ENCODE measurements at places on chromosomes 12 and 14.

- DNase-seq, result no peak
Measured at GRCh38 chr12:47343684-47344567, 264.2 kb upstream of the AMIGO2 start.

- no peak for DNase-seq
Measured at GRCh38 chr14:68849416-68849815, 56.5 kb upstream of the ZFP36L1 start.

DNA sequence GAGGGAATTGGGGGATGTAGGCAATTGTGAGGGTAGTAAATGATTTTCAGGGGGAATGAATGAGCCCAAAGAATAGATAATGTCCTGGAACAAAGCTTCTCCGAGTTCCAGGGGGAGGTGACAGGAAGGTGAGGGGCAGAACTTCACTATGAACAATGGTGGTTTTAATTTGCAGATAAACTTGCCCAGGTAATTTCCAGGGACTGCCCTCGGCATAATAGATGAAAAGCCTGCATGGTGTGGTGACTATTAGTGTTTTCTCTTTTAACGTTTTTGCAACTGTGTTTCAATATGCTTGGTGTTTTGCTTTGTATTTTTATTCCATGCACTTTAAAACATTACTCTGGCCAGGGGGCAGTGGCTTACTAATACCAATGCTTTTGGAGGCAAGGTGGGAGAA is 325.2 kb upstream of the RGS6 start:
- DNase-seq, result no peak

- DNase-seq, result no peak
Measured at GRCh38 chr14:33774723-33775470, 176.0 kb downstream of the EGLN3 start.

DNA sequence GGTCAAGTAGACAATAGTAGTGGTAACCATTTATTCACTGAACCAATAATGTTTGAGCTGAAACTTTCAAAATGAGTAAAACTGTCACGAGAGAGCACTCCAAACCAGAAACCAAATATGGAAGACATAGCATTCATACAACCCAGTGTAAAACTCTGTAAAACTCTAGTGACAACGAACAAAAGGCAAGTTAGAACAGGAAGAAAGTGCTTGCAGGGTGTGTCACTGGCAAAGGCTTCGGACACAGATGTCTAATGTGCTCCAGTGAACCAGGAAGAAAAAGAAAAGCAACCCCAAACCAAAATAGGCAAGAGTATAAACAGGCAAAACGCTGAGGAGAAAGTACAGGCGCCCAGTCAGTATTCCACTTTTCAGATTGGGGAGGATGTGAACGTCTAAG is 79.3 kb upstream of the FZD10 start:
- no peak for DNase-seq

DNA sequence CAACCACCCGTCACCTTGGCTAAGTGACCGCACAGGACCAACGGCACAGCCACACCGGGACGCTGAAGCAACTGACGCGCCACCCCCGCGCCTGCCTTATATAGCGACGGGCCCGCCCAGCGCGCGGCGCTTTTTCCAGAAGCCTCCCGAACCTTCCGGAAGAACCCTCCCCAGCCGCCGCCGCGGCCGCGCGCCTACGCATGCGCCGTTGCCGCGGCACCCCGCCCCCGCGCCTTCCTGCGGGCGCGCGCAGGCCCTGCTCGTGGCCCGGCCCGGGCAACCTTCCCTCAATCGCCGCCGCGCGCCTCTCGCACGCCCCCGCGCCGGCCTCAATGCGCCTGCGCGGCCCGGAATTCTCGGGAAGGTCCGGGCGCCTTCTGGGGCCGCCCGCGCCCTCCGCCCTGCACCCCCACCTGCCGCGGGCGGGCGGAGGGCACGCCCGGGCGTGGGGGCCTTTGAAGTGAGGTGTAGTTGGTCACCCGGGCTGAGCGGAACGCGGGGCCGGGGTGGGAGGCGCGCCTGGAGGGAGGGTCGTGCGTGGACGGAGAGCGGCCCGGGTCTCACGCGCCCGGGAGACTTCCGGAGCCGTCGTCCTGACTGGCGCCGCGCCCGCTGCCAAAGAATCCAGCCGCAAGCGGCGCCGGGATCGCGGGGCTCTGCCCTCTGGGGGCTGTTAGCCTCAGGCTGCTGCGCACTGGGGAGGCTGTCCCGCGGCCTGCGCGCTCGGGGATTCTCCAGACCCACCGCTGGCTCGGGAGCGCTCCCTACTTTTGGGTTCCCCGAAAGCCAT is at the start of gene HSP90AA1:
Gene HSP90AA1 (minus strand): TSS at position 73 of the 790 bp plus-strand sequence. CDS start 666 bp downstream, outside the sequence.
- DNase-seq, result peak; percentile 91

- DNase-seq, result no peak
Measured at GRCh38 chr12:128583453-128583852, 240.3 kb downstream of the SLC15A4 start.

Measured in CD8-positive, alpha-beta T cell (primary cell).